ENCODE measurements at places on chromosomes 4 and X. TPM values are rescaled to one million over a fixed set of nuclear protein-coding genes. Genes with fewer than 3 reads are reported as not detected.

GRCh38 chrX:136497556-136498052, at the start of gene HTATSF1:
HTATSF1 (plus strand) TSS chrX:136497592; CDS start chrX:136497685, 93 bp downstream.
- H3K36me3 ChIP-seq = no peaks in the 10 kb centered on the region
- DNase-seq = peak; percentile 9
- H3K4me3 ChIP-seq = peak within 1 kb of the TSS; percentile 76
- H3K27me3 ChIP-seq = no peaks in the 10 kb centered on the region
- peaks cover 22% of the 10 kb centered on the region for H3K4me1 ChIP-seq

DNA sequence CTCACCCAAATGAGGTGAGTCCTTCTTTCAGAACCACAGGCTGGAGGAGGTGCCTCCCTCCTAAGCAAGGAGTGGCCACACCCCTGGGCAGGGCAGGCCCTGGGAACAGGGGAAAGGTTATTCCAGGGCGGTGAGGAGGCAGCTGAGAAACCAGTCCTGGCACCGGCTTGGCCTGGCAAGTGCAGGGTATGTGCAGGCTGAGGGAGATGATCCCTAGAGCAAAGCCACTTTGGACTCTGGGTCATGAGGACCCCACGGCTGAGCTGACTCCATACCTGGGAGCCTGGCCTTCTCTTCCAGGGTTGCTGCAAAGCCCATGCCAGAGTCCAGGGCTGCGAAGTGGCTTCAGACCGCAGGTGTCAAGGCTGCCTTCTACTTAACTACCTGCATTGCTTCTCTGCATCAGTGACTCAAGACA, 49.5 kb upstream of the HELT start:
- no peak overlapping the region for H3K4me3 ChIP-seq
- no peak overlapping the region for H3K27ac ChIP-seq
- H3K4me1 ChIP-seq = no peaks in the 10 kb centered on the region
- H3K27me3 ChIP-seq = no peaks in the 10 kb centered on the region
- peak; percentile 28 for DNase-seq

GRCh38 chrX:10755439-10756334, 135.3 kb upstream of the MID1 start:
- DNase-seq = no peak
- H3K36me3 ChIP-seq = no peaks in the 10 kb centered on the region
- H3K4me3 ChIP-seq = no peak overlapping the region
- H3K27me3 ChIP-seq = no peaks in the 10 kb centered on the region
- H3K4me1 ChIP-seq = peaks cover 10% of the 10 kb centered on the region

- H3K4me1 ChIP-seq = no peaks in the 10 kb centered on the region
- no peak overlapping the region for H3K27ac ChIP-seq
- H3K36me3 ChIP-seq = no peaks in the 10 kb centered on the region
- no peaks in the 10 kb centered on the region for H3K27me3 ChIP-seq
- no peak for DNase-seq
These were observed 507.7 kb upstream of the DIAPH2 start for GRCh38 chrX:96176921-96177320.

The FAM9C gene
- total RNA-seq = 0.28 TPM

DNA sequence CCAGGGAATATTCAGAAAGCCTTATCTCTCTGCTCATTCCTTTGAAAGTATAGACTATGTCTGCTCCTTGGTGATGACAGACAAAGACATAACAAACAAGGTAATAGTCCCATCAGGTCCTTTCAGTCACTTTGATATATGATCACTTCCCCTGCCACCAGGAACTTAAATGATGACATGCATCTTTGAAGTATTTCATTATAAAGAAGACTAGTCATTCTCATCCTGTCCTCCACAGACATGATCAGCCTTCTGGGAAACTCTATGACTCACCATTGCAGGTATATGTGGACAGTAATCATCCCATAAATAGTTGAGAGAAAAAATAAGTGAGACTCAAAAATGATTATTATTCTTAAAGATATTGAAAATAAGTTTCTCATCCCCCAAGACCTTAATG, 117.5 kb upstream of the VCX2 start:
- H3K36me3 ChIP-seq = no peaks in the 10 kb centered on the region
- H3K27ac ChIP-seq = no peak overlapping the region
- no peak overlapping the region for H3K4me3 ChIP-seq
- DNase-seq = no peak
- no peaks in the 10 kb centered on the region for H3K27me3 ChIP-seq

DNA sequence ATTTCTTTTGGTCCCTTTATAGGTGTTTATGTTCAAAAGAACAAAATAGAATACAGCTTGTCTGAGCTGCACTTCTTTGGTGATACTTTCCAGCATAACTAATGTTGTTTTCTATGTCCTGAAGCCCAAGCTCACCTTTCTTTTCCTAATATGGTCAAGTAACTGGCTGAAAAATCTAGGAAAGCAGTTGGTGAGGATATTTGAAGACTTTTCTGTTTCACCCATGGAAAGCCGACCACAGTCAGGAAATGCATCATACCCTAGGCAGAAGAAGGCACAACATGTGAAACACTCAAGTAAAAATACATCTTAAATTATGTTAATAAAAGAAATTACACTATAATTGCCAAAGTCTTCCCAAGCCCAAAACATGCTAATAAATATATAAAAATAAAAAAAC, 337.0 kb downstream of the PDGFC start:
- H3K36me3 ChIP-seq = no peaks in the 10 kb centered on the region
- no peak overlapping the region for H3K27ac ChIP-seq
- H3K4me3 ChIP-seq = no peak overlapping the region
- H3K27me3 ChIP-seq = no peaks in the 10 kb centered on the region
- DNase-seq = no peak

The RIPPLY1 gene
- total RNA-seq = not detected

GRCh38 chr4:13907255-13907751, 279.8 kb upstream of the BOD1L1 start:
- H3K4me3 ChIP-seq = no peak overlapping the region
- H3K4me1 ChIP-seq = no peaks in the 10 kb centered on the region
- H3K27ac ChIP-seq = no peak overlapping the region
- no peaks in the 10 kb centered on the region for H3K27me3 ChIP-seq
- DNase-seq = no peak

The ATP10D gene
- total RNA-seq = 8.3 TPM

DNA sequence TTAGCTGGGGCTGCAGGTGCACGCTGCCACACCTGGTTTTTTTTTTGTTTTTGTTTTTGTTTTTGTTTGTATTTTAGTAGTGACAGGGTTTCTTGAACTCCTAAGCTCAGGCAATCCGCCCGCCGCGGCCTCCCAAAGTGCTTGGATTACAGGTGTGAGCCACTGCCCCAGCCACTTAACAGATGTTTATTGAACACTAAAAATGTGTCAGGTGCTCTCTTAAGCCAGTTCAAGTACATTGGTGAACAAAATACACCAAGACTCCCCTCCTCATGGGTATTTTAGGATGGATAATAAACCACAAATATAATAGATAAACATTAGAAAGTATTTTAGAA, 69.9 kb downstream of the TRAPPC11 start:
- no peak overlapping the region for H3K27ac ChIP-seq
- no peaks in the 10 kb centered on the region for H3K36me3 ChIP-seq
- no peaks in the 10 kb centered on the region for H3K27me3 ChIP-seq
- H3K4me3 ChIP-seq = no peak overlapping the region

The NWD2 gene
- total RNA-seq = not detected

The MAGED4B gene
- 0.89 TPM for total RNA-seq

GRCh38 chr4:68734095-68734494, 63.6 kb upstream of the UGT2B15 start:
- H3K27ac ChIP-seq = no peak overlapping the region
- no peak overlapping the region for H3K4me3 ChIP-seq
- H3K27me3 ChIP-seq = no peaks in the 10 kb centered on the region
- H3K4me1 ChIP-seq = no peaks in the 10 kb centered on the region
- no peaks in the 10 kb centered on the region for H3K36me3 ChIP-seq

The GRID2 gene
- total RNA-seq = not detected

The NSUN7 gene
- total RNA-seq = 0.36 TPM

DNA sequence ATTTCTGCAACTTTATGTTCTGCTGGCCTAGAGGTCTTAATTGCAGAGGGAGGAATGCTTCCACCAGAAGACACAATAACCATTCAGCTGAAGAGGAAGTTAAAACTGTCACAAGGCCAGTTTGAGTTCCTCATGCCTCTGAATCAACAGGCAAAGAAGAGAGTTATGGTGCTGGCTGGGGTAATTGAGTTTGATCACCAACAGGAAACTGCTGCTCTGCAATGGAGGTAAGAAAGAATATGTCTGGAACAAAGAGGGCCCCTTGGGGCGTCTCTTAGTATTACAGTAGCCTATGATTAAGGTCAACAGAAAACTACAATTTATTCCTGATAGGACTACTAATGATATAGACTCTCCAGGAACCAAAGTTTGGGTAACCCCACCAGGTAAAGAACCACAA, 744.0 kb downstream of the FSTL5 start:
- no peak overlapping the region for H3K4me3 ChIP-seq
- no peaks in the 10 kb centered on the region for H3K36me3 ChIP-seq
- DNase-seq = no peak
- no peak overlapping the region for H3K27ac ChIP-seq

DNA sequence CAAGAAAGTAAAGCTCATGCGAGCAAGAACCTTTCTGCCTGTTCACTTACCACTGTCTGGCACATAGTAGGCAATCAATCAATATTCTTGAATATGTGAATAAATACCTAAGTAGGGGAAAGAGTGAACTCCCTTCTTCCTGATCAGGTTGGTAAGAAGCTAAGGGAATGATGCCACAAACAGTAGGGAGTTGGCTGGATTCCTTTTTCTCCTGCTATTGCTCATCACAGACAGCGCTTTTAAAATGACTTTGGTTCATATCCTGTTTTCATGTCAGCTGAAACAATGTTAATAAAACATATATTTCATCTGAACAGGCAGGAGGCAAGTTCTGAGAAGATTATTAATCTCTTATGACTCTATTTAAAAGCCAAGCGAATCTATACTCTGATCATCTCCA, 99.2 kb downstream of the NSUN7 start:
- H3K27me3 ChIP-seq = no peaks in the 10 kb centered on the region
- H3K27ac ChIP-seq = no peak overlapping the region
- peaks cover 22% of the 10 kb centered on the region for H3K4me1 ChIP-seq
- no peaks in the 10 kb centered on the region for H3K36me3 ChIP-seq

DNA sequence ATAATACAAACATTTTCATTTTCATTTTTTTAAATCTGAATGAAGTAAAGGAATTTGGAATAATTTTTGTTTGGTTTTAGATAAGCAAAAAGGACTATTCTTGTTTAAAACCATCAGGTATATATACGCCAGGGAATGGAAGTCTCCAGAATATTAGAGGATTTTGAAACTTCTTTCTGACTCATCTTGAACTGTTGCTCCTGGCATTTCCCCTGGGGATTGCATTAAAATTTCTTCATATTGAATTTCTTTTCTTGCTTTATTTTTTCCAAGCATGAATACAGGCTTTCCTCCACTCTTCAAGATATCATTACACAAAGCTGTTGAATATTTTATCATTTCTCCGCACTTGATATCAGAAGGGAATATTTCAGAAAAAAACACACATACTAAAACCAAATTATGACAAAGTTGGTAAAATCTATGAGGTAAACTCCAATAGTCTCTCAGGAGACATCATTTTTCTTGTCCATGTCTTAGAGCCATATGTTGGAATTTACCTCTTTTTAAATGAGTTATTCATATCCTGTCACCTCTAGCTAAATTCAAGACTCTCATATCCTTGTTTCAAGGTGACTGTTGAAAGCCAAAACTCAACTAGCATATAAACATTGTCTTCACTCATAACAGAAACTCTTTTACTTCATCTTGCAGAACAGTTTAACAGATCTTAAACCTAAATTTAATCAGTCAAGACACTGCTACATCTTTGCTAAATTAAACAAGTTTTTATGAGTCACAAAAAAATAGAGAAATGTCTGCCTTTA, 20.7 kb upstream of the CSN1S1 start:
- no peaks in the 10 kb centered on the region for H3K4me1 ChIP-seq
- H3K27ac ChIP-seq = no peak overlapping the region
- no peak for DNase-seq
- H3K4me3 ChIP-seq = no peak overlapping the region
- no peaks in the 10 kb centered on the region for H3K27me3 ChIP-seq

DNA sequence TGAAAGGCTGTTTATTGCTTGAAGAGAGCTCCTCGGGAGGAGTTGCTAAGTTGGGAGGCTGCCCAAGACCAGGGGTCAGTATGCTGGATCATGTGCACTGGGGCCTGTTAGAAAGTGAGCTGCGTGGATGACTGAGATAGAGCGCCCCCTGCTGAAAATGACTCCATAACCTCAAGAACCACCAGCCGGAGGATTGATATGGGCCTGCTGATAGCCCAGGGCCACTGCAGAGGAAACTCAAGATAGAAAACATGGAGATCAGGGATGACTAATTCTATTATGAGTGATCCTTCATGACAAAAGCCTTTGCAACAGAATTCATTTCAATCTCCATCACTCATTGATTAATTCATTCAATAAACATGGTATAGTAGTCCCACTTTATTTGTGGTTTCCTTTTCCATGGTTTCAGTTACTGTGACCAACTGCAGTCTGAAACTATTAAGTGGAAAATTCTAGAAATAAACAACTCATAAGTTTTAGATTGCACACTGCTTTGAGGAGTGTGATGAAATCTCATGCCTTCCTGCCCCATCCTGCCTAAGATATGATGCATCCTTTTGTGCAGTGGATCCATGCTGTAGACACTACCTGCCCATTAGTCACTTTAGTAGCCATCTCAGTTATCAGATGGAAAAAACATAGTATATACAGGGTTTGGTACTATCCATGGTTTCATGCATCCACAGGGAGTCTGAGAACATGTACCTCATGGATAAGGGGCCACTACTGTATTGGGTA, 126.7 kb upstream of the MBNL3 start:
- no peak overlapping the region for H3K4me3 ChIP-seq
- H3K4me1 ChIP-seq = no peaks in the 10 kb centered on the region
- peak; percentile 9 for DNase-seq
- no peaks in the 10 kb centered on the region for H3K27me3 ChIP-seq
- H3K27ac ChIP-seq = no peak overlapping the region

DNA sequence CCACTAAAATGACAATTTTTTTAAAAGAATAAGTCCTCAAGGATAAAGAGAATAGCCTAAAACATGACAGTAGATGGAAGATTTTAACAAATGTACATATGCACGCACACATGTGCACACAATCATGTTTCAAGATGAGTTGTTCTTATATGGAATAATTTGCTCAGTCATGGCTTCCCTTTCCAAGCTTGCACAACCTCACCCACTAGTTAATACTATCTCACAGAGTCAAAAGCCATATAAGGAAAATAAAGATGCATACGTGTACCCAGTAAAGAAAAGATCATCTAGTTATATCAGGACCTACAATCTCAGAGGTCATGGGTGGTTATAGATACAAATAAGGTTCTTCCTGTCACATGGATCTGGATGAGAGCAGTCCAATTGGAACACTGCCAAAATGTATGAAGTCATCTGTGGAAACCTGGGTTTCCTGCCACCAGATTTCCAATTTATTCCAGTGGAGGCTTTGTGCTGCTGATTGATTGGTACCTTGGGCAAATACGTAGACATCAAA, 56.1 kb downstream of the FAM13A start:
- no peaks in the 10 kb centered on the region for H3K27me3 ChIP-seq
- H3K36me3 ChIP-seq = no peaks in the 10 kb centered on the region
- H3K4me3 ChIP-seq = no peak overlapping the region
- H3K27ac ChIP-seq = no peak overlapping the region

The GPRIN3 gene
- 10.1 TPM for total RNA-seq

- H3K27ac ChIP-seq = no peak overlapping the region
- DNase-seq = no peak
- H3K4me3 ChIP-seq = no peak overlapping the region
- no peaks in the 10 kb centered on the region for H3K4me1 ChIP-seq
These were observed 6.5 kb upstream of the NDST4 start for GRCh38 chr4:115119804-115120352.

GRCh38 chr4:158906073-158906472, 137.2 kb downstream of the FNIP2 start:
- H3K36me3 ChIP-seq = peaks cover 54% of the 10 kb centered on the region
- no peaks in the 10 kb centered on the region for H3K27me3 ChIP-seq
- H3K27ac ChIP-seq = no peak overlapping the region
- no peak overlapping the region for H3K4me3 ChIP-seq

GRCh38 chrX:55111578-55112254, 22.9 kb downstream of the PAGE2 start:
- no peaks in the 10 kb centered on the region for H3K27me3 ChIP-seq
- no peaks in the 10 kb centered on the region for H3K36me3 ChIP-seq
- no peak for DNase-seq
- H3K4me1 ChIP-seq = no peaks in the 10 kb centered on the region
